Liver (tissue), 10 donors: ENCODE measurements at places on chromosomes 4 and X.

DNA sequence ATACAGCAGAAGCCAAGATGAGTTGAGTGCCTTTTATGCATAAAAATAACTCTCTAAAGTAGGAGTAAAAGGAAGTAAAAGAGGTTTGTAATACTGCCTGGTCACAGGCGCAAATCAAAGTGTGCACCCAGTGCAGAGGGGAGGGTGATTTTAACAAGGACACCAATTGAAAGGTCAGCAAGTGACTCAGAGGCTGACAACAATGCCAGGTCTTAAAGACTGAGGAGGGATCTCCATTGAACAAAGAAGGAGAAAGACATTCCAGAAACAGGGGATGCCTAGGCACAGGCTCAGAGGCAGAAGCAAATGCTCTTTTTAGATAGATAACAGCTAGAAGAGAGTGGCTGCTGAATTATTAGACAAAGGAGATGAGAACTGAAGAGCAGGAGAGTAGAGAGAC lies 297.4 kb upstream of the VCX start:
- DNase-seq = no peak

DNA sequence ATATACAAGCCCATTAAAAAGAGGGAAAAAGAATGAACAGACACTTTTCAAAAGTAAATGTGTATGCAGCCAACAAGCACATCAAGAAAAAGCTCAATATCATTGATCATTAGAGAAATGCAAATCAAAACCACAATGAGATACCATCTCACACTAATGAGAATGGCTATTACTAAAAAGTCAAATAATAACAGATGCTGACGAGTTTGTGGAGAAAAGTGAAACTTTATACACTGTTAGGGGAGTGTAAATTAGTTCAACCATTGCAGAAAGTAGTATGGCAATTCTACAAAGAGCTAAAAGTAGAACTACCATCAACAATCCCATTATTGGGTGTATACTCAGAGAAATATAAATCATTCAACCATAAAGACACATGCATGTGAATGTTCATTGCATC lies 203.0 kb downstream of the ARAP2 start:
- no peak for DNase-seq

- no peak for DNase-seq
Measured at GRCh38 chr4:152087335-152087734, 326.5 kb upstream of the GATB start.

DNA sequence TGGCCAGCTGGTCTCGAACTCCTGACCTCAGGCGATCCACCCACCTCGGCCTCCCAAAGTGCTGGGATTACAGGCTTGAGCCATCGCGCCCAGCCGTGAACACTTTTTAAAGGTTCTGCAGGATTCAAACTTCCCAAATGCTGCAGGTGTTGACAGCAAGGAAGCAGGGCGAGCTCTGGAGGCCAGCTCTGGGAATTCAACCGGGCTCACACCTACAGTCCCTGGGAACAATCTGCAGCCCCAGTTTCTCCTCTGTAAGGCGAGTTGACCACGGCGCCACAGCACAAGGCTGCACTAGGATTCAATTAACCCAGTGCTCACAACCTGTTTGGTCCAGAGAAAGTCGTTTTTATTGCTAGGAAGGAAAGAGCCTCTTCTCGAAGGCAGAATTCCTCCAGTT lies 1.6 kb downstream of the MTNR1A start:
- DNase-seq = no peak

- DNase-seq = no peak
Measured at GRCh38 chrX:48779399-48779798, 7.0 kb upstream of the GATA1 start.

DNA sequence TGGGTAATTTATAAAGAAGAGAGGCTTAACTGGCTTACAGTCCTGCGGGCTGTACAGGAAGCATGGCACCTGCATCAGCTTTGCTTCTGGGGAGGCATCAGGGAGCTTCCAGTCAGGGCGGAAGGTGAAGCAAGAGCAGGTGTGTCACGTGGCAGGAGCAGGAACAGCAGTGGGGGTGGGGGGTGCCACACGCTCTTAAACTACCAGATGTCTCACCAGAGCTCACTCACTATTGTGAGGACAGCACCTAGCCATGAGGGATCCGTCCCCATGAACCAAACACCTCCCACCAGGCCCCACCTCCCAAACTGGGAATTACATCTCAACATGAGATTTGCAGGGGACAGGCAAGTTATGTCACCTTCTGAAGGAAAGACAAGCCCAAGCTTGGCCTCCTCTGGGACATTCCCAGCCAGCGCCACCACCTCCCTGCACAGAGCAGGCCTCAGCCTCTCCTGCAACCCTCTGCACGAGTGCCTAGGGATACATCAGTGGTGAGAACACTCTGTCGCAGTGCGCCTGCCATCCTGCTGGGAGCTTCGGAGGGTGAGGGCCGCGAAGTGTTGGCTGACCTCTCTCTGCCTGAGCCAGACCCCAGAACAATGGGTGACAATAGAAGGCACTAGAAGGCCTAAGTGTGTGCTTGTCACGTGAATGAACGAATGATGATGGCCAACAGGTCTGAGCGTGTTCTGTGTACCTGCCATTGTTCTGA lies 244.3 kb downstream of the EVC2 start:
- DNase-seq = no peak

- DNase-seq = no peak
Measured at GRCh38 chr4:67160394-67160793, 384.9 kb downstream of the CENPC start.

DNA sequence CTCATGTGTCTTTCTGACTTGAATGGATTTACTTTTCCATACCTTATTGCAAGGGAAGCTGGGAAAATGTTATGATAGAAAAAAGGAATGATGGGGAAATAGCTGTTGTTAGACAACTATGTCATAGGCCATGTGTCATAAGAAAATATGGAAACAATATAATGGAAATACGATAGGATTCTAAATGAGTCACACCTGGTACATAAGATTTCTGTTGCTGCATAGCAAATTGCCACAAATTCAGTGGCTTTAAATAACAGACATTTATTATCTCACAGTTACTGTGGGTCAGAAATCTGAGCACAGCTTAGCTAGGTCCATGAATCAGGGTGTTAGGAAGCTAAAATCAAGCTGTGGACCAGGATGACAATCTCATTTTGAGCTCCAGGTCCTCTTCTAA lies 44.6 kb upstream of the ANKRD50 start:
- no peak for DNase-seq

DNA sequence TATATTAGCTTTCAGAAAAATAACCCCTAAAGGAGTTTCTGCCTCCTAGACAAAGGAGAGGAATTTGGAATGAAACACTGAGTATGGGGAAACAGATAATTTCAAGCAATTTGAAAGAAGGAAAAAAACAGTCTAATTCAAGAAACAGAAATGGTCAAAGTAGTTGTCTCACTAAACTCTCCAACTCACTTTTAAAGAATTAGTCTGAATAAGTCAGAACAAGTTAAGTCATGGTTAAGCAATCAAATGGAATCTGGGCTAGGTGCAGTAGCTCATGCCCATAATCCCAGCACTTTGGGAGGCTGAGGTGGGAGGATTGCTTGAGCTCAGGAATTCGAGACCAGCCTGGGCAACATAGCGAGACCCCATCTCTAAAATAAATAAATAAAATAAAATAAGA lies 95.7 kb upstream of the GRIA3 start:
- DNase-seq = no peak

GRCh38 chr4:185358514-185358913 lies 37.2 kb downstream of the LRP2BP start:
- no peak for DNase-seq
